ENCODE measurements at places on chromosomes 6 and 20.

GRCh38 chr20:63235399-63235983 is at the start of gene BIRC7:
TSS of gene BIRC7 (plus strand) at chr20:63235905. CDS start at chr20:63236097, 192 bp downstream.
- no peak for DNase-seq

DNA sequence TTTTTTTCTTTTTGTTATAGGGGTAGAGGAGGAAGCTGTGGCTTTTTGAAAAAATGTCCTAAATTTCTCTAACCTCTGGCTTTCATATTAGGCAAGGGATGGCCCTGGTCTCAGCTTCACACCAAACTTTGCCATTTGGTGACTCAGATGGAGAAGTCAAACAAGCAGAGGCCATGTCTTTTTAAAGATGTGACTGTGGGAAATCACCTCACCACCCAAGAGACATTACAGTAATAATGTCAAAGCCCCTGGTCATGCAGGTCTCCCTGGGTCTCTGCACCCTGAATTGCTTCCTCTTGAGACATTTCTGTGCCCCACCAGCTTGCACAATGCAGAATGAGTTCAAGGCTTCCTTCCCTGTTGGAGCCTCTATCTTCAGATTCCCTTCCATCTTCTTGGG is 39.5 kb upstream of the ADGRF5 start:
- DNase-seq = no peak

- no peak for DNase-seq
These were observed 11.5 kb upstream of the NFATC2 start for GRCh38 chr20:51553897-51554486.

DNA sequence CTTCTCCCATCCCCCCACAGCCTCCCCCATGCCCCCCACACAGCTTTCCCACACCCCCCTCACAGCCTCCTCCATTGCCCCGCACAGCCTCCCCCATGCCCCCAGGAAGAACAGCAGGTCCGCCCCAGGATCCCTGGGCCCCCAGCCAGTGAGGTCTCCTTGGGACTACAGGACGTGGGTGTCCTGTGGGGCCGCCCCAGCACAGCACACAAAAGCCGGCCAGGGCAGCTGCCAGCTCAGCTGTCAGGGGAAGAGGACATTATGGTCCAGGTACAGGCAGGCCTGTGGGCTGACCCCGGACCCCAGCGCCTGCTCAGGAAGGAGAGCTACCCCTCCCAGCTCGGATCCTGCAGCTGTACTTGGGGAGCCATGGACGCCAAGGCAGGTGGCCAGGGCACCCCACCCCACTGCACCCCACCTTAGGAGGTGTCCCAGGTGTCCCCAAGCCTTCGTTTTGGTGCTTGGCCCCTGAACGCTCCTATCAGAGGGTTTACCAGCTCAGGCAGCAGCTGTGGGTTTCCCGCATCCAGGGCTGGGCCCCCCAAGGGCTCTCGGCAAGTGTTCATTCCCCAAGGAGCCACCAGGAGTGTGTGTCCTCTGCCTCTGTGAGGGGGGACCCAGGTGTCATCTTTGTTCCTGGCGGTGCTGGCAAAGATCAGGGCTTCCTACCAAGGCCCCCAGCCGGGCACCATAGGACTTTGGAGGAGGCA is 42.3 kb upstream of the GATA5 start:
- no peak for DNase-seq

DNA sequence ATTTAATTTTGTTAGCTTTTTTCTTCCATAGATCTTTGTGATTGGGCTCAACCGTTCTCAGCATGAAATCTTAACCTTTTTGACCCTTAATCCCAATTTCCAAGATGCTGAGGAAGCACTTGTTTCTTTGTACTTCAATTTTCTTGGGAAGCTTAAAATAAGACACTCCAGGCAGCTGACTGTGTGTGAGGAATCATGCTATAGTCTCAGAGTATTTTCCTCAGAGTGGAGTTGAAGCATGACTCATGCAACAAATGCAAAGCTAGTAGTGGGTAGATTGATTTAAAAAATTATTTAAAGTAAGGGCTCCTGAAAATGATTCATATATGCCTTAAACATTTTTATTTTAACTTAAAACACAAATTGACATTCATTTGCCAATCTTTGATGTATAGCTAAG is 168.7 kb downstream of the BTBD3 start:
- DNase-seq = no peak

DNA sequence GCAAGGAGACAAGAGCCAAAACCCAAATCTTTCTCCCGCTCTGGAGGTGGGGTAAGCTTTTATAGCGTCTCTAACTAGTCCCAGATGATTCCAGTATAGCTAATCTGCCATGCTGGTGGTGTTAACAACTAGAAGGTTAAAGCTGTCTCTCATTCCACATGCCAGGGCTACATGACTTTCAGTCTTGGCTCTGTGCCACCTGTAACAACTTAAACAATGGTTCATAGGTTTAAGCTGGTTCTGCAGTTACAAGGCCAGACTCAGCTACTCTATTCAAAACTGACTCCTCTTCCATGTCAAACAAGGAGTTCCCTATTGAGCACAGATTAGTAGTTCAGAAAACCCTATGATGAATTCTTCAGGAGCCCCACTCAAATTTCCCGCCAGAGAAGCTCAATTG is 128.9 kb downstream of the ELOVL4 start:
- DNase-seq = no peak

GRCh38 chr6:43950731-43951062 is 176.6 kb downstream of the MRPL14 start:
- DNase-seq = no peak

All from GDM1 (cell line).